ENCODE measurements at places on chromosomes 7 and 10.

- DNase-seq = no peak
Measured at GRCh38 chr7:72234086-72234485, 178.1 kb downstream of the CALN1 start.

- DNase-seq = no peak
Measured at GRCh38 chr7:114830952-114831351, 90.9 kb upstream of the MDFIC start.

- DNase-seq = no peak
Measured at GRCh38 chr7:78395298-78396036, 596.9 kb downstream of the PHTF2 start.

- DNase-seq = no peak
Measured at GRCh38 chr10:98929709-98930108, 305.9 kb downstream of the HPSE2 start.

- DNase-seq = peak; percentile 62
Measured at GRCh38 chr10:96910488-96911395, 78.6 kb downstream of the LCOR start.

DNA sequence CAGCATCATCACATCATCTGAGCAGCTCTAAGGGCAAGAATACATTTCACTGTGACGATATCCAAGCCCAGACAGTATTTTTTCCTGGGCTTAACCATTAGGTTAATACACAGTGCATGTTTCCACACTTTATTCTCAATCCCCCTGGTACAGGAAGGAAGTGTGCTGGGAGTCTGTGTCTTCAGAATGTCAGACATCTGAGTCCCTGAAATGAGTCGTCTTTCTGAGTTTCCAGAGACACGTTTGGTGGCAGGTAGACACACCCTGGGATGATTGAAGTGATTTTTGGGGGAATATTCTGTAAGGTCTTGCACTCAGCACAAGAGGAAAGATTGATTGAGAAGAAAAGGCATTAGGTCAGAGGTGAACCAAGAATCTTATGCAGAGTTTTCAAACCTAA lies 13.1 kb upstream of the SHH start:
- DNase-seq = no peak

GRCh38 chr10:6296828-6297251 lies 94.1 kb downstream of the PFKFB3 start:
- DNase-seq = no peak

GRCh38 chr7:7077945-7078344 lies 104.4 kb upstream of the C1GALT1 start:
- no peak for DNase-seq

- peak; percentile 95 for DNase-seq
Measured at GRCh38 chr10:75210282-75211006, at the start of gene VDAC2. Gene VDAC2 (plus strand): TSS chr10:75210796. CDS start chr10:75211159, 363 bp downstream.

DNA sequence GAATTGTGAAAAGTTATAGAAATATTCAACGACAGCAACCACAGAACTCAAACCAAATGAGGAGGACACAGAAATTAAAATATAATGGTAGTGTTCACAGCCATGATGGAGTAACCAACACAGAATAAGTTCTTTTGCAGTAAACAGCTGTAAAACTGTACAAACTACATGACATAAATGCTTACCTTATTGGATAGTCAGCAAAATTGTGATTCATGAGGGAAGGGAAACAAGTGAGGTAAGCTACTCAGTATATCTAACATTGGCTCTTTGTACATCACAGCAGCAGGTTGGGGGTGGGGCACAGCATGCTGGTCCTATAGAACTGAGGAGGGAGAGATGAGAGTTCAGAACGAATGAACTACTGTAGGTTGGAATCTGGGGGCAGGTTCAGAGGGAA lies 86.4 kb downstream of the CDC14C start:
- no peak for DNase-seq

- DNase-seq = no peak
Measured at GRCh38 chr7:7664291-7664690, 23.7 kb downstream of the UMAD1 start.

GRCh38 chr7:6026820-6027311 lies 4.3 kb upstream of the ANKRD61 start:
- DNase-seq = peak; percentile 95

DNA sequence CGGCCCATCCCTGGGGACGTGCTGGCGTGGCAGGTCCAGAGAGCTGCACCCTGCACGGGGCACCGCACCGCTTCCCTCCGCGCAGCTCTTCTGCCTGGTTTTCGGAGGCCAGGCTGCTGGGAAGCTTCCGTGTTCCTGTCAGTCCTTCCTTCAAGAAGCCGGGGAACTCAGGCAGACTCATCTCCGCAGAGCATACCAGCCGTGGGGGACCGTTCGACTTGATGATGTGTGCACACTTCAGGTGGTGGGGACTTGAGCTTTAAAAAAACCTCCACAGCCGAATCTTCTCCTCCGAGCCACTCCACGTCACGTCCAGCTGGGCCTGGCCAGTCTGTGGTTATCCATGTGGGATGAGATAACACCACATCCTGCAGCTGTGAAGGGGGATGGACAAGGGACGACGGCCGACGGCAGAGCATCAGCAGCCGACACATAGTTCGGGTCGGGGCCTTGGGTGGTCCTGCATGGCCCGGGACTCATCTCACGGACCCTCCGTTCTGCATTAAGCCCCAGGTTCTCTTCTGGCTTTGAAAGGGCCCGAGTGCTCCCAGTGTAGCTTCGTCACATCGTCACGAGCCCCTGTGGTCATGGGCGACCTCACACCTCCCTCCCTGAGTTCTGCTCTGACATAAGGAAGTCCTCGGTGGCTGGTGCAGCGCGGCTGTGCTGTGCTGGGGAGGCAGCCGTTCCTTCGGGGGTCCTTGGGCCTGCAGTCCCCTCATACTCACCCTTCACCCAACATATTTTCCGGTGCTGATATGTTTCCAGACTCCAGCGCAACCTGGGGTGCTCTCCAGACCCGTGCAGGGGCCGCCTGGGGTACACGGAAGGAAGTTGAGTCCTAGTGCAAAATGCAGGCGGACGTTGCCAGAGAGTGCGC lies 4.5 kb upstream of the BHLHA15 start:
- DNase-seq = no peak

DNA sequence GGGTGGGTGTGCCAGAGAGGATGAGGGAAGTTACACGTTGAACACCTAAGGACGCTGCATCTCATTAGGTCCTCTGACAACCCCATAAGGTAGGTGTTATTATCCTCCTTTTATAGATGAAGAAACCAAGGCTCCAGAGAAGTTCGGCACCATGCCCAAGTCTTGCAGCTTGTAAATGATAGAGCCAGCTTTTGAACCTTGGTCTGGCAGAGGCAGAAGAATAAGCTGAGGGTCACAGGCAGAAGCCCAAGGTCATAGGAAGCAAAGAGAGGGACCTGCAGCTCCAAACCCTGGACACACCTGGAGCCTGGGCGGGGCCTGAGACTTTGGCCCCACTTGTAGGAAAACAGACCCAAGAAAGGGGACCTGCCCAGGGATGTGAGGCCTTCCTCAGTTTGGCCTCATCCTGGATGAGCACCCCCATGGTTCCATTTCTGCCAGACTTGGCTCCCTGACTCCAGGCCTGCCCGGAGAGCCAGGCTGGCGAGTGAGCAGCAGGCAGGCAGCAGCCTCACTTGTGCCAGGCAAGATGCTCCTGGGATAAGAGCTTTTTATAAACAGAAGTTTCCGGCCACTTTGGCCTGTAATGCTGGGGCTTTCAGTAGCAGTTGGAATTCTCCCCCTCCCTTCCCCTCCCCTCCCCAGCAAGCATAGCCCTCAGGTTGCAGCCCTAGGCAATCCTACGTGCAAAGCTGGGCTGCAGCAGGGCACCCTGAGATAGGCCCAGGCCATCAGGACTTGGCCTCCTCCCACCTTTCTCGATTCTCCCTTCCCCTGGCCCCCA lies 2.4 kb downstream of the KCNH2 start:
- DNase-seq = no peak

DNA sequence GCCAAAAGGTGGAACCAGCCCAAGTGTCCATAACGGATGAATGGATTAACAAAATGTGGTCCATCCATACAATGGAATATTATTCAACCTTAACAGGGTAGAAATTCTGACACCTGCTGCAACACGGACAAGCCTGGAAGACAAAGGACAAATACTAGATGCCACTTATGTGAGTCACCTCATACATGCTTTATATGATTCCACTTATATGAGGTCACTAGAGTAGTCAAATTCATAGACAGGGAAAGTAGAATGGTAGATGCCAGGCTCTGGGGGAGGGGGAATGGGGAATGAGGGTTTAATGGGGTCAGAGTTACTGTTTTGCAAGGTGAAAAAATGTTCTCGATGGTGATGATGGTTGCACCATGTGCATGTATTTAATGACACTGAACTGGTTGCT lies 34.0 kb upstream of the CYTH3 start:
- DNase-seq = no peak

GRCh38 chr10:873020-873419 lies 58.5 kb downstream of the LARP4B start:
- DNase-seq = no peak

- no peak for DNase-seq
Measured at GRCh38 chr10:113616244-113617074, 47.4 kb downstream of the NRAP start.

DNA sequence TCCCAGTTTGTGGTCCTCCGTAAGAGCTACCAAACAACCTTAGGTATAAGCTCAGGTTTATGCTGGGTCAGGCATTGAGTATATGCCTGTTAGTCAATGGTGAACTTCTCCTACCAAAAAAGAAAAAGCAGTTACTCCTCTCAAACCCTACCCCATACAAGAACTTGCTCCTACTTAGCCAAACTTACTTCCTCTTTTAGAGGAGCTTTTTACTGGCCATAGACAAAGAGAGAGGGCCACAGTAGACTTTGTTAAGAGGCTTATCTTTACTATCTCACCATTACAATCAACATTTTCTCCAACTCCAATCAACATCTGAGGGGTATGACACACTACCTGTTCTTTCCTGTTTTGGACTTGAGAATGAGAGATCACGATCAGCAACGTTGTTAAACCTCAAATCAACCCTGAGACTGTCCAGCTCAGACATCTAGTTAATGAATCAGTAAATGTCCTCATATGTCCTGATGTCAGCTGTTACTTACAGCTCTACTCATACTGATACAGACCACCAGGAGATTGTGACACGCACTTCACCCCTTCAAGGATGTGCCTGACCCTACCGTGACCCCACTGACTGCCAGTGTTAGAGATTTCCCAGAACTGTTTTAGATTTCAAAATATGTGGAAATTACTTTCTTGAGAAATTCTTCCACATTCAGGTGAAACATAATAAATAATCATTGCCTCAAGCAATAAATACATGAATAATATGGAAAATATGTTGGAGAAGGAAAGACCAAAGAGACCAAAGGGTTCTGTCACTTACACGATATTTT lies 18.4 kb upstream of the CCDC71L start:
- peak; percentile 68 for DNase-seq

DNA sequence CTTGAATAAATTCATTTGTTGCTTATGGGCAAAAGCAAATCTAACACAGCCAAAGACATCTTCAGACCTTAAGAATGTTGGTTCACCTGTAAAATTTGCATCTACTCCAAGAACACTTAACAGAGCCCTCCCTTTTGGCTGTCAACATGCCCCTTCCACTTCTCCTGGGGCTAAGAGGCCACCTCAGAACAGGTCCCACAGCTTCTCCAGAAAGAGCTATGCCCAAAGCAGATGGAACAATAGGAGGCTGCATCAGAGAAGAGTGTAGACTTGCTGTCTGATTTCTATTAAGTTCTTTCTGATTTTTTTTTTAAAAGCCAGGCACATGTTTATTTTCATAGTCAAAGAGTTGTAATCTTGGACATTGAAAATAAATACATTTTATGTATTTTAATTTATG lies 26.1 kb upstream of the TRIL start:
- no peak for DNase-seq

GRCh38 chr10:34288634-34289033 lies 526.5 kb downstream of the PARD3 start:
- DNase-seq = no peak

DNA sequence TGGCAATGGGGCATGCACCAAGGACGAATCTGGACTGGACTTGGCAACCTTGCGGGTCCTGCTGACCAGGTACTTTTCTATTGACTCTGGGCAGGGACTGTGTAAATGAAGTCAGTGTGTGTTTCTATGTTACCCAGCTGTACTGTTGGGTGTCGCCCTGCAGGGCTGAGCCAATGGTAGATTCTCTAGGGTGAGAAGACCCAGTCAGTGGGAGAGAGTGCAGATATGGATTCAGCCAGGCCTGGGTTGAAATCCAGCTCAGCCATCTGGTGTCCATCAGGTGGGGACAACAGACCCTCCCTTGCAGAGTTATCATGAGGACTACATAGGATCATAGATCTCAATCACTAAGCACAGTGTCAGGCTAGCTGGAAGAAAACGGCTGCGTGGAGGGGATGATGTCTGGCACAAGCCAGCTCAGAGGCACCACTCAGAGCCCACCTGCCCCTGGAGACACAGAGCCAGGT lies 4.9 kb upstream of the PPIF start:
- no peak for DNase-seq

DNA sequence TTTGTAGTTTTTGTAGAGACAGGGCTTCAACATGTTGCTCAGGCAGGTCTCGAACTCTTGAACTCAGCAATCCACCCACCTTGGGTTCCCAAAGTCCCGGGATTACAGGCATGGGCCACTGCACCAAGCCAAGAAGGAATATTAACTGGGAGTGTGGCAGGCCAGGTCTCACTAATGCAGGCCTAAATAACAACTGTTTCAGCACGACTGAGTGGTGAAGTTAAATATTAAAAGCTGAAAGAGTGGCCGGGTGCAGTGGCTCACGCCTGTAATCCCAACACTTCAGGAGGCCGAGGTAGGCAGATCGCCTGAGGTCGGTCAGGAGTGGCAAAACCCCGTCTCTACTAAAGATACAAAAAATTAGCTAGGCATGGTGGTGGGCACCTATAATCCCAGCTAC lies 21.1 kb downstream of the CHUK start:
- no peak for DNase-seq

- no peak for DNase-seq
Measured at GRCh38 chr10:122303271-122304053, 32.4 kb downstream of the BTBD16 start.

DNA sequence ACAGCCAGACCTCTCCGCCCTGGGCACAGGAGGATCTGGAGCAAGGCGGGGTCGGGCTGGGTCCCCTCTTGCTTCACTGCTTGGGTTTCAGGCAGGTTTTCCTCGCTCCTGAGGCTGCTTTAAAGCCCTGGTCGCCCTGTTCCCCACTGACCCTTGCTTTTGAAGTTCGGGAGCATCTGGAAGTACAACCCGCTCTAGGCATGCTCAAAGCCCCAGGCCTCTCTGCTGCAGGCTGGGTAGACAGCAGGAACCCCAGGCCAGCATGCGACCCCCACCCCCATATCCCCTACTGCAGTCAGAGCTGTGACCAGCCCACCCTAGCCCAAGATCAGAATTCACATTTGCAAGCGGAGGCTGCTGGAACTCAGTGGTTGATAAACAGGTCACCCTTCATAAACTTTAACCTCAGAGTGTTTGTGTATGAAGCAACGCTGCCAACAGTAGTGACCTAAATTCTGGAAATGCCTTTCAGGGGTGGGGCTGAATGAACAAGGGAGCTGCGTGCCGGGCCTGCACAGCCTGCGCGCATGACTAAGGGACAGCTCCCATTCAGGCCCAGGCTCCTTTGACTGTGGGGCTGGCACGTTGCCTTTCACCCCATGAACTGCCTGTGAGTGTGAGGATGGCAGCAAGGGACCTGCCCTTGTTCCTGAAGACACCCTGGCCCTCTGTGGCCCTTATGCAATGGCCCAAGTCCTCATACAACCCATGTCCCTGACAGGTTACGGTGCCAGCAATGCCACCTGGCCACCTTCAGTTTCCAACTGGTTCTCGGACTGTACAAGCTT lies 52.5 kb downstream of the PROSER2 start:
- DNase-seq = no peak

- DNase-seq = peak; percentile 41
Measured at GRCh38 chr7:88344956-88345832, 38.5 kb upstream of the STEAP4 start.

- no peak for DNase-seq
Measured at GRCh38 chr10:1712314-1712713, 25.0 kb downstream of the ADARB2 start.

GRCh38 chr10:80522756-80523363 lies 14.8 kb upstream of the SH2D4B start:
- DNase-seq = no peak
